ENCODE measurements at places on chromosomes 11 and 22. TPM values are rescaled to one million over a fixed set of nuclear protein-coding genes. Genes with fewer than 3 reads are reported as not detected.

- peak; percentile 83 for DNase-seq
Observed at GRCh38 chr11:134577751-134578395, 165.8 kb upstream of the B3GAT1 start.

The TBC1D22A gene
- 20.7 TPM for total RNA-seq

- peak; percentile 83 for DNase-seq
Observed at GRCh38 chr11:5690736-5691135, 1.1 kb downstream of the TRIM22 start.

GRCh38 chr22:25404928-25405816 is 159.3 kb upstream of the GRK3 start:
- no peak for DNase-seq

The APOBEC3A gene
- not detected for total RNA-seq

GRCh38 chr11:123216249-123216648 is 21.2 kb upstream of the CLMP start:
- no peak for DNase-seq

GRCh38 chr11:123103326-123103980 is 41.5 kb upstream of the HSPA8 start:
- DNase-seq: peak; percentile 93

DNA sequence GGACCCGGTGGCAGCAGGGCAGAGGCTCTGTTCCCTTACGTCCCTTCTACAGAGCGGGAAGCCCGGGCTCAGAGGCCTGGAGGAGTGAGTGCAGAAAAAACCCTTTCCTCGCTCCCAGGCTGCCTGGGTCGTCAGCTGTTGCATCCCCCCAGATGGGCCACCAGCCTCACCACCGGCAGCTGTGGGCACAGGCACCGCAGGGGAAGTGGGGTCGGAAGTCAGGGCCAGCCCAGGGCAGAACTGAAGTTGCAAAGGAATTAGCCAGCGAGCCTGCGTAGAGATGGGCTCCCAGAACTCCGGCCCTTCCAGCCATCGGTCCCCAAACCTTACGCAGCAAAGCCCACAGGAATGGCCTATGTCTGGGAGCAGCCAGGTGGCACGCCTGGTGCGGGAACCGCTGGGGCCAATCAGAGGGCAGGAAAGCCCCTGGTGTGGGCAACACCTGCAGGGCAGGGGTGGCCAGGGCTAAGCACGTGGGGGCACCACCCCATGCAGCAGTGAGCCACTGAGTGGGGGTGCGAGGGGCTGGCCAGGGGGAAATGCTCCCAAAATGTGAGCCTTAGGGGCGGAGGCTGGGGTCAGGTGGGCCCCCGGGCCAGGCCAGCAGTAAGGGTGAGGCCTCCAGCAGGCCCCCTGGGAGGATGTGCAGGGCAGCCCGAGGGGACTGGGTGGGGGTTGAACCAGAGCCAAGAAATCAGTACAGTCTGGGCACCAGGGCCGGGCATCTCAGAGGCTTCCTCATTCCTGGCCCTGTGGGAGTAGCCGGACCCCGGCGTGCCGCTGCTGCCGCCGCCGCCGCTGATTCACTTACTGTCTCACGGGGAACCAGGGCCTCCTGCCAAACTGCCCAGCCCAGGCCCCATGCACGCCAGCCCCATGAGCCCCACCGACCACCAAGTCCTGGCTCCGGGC is 58.2 kb downstream of the WNT7B start:
- DNase-seq: no peak

DNA sequence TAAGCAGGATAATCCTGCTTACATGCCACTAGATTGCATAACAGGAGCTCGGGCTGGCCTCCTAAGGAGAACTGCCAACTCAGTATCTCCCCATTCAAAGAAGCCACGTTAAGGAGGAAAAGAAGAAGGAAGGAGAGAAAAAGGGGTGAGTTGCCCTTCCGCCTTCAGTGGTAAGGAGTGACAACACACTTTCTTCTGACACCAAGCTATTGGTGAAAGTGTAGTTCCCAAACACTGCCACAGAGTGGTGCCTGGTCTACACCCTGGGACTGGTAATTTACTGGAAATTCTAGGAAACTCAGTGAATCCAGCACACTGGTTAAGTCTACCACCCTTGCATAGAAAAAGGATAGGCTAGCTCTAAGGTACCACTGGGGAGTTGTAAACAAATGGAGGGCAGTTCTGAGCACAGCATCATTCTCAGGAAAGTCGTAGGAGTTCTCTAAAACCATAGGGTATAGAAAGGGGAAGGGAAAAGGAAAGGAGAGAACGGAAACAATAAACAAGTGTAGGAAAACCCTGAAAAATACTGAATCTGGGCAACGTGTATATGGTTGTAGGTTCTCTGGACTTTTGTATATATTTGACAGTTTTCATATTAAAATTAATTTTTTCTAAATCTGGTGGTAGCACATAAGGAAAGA is 58.2 kb downstream of the RRAS2 start:
- DNase-seq: no peak

- DNase-seq: no peak
Observed at GRCh38 chr11:118397448-118397847, 4.0 kb upstream of the ATP5MG start.

The OR52J3 gene
- total RNA-seq: not detected

GRCh38 chr11:118064956-118065355 is 11.9 kb upstream of the TMPRSS4 start:
- DNase-seq: no peak

The LRRC51 gene
- total RNA-seq: 9.1 TPM

- no peak for DNase-seq
Observed at GRCh38 chr11:66437979-66438503, 607 bp downstream of the MRPL11 start.

- no peak for DNase-seq
Observed at GRCh38 chr11:2466869-2467694, 22.3 kb downstream of the KCNQ1 start.

The CCDC157 gene
- total RNA-seq: 1.5 TPM

The SPDYC gene
- not detected for total RNA-seq

The SCN4B gene
- total RNA-seq: 4.8 TPM

The UFD1 gene
- 56.9 TPM for total RNA-seq

The IGSF22 gene
- 0.17 TPM for total RNA-seq

The SH3BP1 gene
- 1.5 TPM for total RNA-seq

GRCh38 chr22:28116219-28116673 is 197.2 kb upstream of the PITPNB start:
- DNase-seq: peak; percentile 93

The TSGA10IP gene
- total RNA-seq: not detected

GRCh38 chr22:19109198-19110063 is 12.8 kb downstream of the DGCR2 start:
- DNase-seq: no peak

DNA sequence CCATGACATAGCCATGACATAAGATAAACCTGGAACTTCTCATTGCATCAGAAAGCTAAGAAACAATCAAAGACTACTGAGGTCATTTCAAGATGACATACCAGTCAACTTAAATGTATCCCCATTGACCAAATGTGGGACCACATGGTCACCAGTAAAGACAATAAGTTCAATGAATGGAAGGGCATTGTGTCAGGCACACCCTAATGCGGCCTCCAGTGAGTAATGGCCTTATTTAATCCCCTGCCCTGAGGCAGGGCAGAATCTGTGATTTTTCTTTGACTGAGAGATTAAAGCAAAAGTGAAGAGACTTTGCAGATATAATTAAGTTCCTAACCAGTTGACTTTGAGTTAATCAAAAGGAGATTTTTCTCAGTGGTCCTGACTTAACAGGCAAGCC is 17.3 kb upstream of the SYT8 start:
- no peak for DNase-seq

DNA sequence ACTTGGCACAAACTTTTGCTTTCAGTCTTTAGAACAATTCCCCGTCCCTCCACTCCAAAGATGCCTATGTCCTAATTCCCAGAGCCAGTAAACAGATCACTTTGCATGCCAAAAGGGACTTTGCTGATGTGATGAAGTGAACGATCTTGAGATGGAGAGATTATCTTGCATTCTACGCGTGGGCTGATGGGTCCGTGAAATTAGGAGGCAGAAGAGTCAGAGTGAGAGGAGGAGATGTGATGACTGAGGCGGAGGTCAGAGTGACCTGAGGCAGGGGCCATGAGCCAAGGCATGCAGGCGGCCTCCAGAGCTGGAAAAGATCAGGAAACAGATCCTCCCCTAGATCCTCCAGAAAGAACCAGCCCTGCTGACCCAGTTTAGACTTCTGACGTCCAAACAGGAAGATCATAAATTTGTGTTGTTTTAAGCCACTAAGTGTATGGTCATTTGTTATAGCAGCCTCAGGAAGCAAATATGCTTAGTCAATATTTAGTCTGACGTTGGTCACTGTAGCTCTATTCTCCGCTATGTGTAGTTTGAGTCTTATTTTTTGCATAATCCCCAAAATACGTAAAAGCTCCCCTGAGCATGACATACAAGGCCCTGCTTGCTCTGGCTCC is 76.0 kb upstream of the TIMP3 start:
- no peak for DNase-seq

The CXCR5 gene
- not detected for total RNA-seq

DNA sequence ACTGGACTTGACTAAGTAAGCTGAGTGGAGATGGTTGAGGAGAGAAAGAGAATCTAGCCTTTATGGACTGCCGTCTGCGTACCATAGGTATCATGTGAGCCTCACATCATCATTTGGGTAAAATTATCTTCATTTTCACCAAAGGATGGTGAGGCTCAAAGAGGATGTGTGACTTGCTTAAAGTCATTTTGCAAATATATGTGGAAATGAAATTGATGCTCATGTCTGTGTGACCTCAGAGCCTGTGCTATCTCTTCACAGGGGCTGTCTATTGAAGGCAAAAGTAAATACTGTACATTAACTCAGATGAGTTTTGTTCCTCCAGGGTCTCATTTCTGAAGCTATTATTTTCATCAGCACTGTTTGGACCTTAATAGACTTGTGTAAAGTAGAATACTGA is 83.3 kb upstream of the ALKBH3 start:
- DNase-seq: no peak

The SREBF2 gene
- total RNA-seq: 57.0 TPM

The BDNF gene
- 0.17 TPM for total RNA-seq

The CDCA5 gene
- 0.42 TPM for total RNA-seq

DNA sequence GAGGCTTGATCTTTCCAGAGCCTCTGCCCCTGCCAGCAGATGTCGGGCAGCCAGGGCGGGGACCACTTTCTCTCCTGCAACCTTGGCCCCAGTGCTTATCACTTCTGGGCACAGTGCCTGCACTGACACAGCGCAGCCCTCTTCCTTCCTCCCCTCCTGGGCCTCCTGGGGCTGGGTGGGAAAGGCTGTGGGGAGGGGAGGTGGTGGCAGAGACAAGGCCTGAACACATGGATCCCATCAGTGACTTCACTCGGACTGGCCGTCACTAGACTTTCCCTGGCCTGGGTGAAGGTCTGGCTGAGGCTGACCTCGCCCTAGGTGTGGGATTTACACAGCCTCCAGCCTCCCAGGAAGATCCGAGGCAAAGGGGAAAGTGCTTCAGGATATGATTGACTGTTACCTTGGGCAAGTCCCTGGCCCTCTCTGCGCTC is 68.1 kb downstream of the LRRC32 start:
- DNase-seq: peak; percentile 92

The MIOX gene
- not detected for total RNA-seq

The MOGAT2 gene
- not detected for total RNA-seq

GRCh38 chr11:86570020-86570419 is 102.4 kb downstream of the ME3 start:
- DNase-seq: peak; percentile 34

GRCh38 chr11:21250196-21250595 is 580.8 kb downstream of the NELL1 start:
- DNase-seq: no peak

- no peak for DNase-seq
Observed at GRCh38 chr11:103528046-103528445, 418.8 kb downstream of the DYNC2H1 start.

The GRM5 gene
- total RNA-seq: not detected

The TAF10 gene
- total RNA-seq: 51.1 TPM

DNA sequence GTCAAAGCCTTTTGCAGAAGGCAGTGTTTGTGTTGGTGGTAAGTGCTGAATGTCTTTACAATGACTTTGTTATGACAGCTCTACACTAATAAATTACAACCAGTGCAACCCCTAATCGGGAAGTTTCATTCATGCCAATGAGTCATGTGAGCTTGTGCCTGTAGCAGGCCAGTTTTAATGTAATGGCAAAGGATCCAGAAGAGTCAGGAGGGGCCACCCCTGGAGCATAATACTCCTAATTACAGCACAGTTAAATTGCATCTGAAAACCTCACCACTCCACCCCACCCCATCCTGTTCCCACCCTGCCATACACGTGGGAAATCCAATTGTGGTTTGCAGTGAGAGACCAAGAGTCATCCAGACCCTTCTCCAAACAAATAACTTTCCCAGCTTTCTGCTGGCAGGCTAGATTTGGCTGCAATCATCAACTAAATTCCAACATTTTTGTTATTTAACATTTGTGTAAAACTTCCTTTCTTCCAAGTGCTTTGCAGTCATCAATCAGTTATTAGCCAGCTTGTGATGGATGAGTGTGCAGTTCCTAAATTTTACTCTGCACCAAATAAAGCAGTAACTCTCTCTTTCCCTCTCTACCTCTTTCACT is 277.3 kb upstream of the FAT3 start:
- no peak for DNase-seq

GRCh38 chr11:78532991-78533390 is 41.7 kb downstream of the NARS2 start:
- no peak for DNase-seq

- no peak for DNase-seq
Observed at GRCh38 chr22:39991159-39991860, 3.4 kb upstream of the FAM83F start.

DNA sequence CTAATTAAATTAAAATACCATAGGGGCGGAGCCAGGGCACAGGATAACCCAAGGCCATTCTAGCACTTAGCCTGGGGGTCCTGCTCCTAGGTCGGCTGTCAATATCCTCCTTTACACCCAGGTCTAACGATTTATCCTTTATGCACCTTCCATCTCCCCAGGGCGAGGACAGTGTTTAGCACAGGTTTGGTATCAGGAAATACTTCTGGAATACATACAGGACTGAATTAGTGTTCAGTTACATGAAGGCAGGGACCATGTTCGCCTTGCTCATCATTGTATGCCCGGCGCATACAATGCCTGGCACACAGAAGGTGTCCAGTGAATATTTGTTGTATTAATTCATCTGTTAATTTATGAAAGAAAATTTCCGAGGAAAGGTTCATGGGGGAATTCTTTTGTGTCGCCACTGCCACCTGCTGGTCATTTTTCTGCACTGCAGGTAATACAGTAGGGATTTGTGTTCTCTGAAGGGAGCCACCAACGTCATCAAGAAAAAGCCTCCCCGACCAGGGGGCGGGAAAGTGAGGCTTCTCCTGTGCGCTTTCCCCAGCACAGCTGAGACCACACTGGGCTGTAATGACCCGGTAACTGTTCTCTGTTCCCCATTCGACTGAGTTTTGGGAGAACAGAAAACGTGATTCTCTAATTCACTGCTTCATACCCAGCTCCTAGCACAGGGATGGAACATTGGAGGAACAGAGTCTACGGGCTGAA is 68.7 kb upstream of the ASPHD2 start:
- DNase-seq: peak; percentile 93

The MS4A15 gene
- 0.52 TPM for total RNA-seq

The ABTB2 gene
- total RNA-seq: 5.0 TPM

GRCh38 chr11:110176366-110177085 is 83.3 kb downstream of the ZC3H12C start:
- DNase-seq: no peak

- DNase-seq: peak; percentile 95
Observed at GRCh38 chr11:66617155-66617834, 865 bp downstream of the RBM14 start.

The TBX10 gene
- total RNA-seq: not detected

All from esophagus muscularis mucosa (tissue), 4 donors.